ENCODE measurements at places on chromosomes 1 and 21. TPM values are rescaled to one million over a fixed set of nuclear protein-coding genes. Genes with fewer than 3 reads are reported as not detected.

DNA sequence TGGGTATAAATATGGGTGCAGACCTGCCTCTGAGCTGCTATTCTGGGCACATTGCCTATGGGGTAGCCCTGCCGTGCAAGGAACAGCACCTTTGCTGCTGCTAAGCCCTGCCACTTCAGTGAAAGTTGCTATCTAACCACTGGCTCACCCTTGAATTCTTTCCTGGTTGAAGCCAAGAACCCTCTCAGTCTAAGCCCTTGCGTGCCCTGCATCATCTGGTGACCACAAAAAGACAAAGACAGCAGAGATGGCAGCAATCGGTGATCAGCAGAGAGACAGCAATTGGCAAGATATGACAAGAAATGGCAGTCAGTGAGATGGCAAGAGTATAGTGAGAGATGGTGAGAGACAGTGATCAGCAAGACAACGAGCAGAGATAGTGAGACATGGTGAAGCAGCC lies 418.3 kb downstream of the MATN1 start:
- no peak for DNase-seq

The S100A14 gene
- polyA plus RNA-seq: 7.1 TPM

- DNase-seq: no peak
Measured at GRCh38 chr1:180849031-180849775, 63.5 kb upstream of the KIAA1614 start.

GRCh38 chr1:27349784-27350662 lies 8.2 kb downstream of the SYTL1 start:
- DNase-seq: no peak
